Forelimb muscle (tissue), 1 donor: ENCODE measurements at places on chromosomes 6 and 20. TPM values are rescaled to one million over a fixed set of nuclear protein-coding genes. Genes with fewer than 3 reads are reported as not detected.

The BPIFB1 gene
- not detected for polyA plus RNA-seq

DNA sequence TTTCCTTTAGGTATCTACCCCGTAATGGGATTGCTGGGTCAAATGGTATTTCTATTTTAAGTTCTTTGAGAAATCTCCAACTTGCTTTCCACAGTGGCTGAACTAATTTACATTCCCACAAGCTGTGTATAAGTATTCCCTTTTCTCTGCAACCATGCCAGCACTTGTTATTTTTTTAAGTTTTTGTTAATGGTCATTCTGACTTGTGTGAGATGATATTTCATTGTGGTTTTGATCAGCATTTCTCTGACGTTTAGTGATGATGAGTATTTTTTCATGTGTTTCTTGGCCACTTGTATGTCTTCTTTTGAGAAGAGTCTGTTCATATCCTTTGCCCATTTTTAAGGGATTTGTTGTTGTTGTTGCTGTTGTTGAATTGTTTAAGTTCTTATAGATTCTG, 871.1 kb downstream of the KIF16B start:
- DNase-seq = no peak

GRCh38 chr6:30508890-30509736, 19.8 kb downstream of the HLA-E start:
- no peak for DNase-seq

The LGSN gene
- not detected for polyA plus RNA-seq

- no peak for DNase-seq
Observed at GRCh38 chr6:137352859-137353258, 133.7 kb upstream of the IFNGR1 start.

The ENPP5 gene
- 4.2 TPM for polyA plus RNA-seq

GRCh38 chr6:107716688-107717089, 107.4 kb downstream of the SCML4 start:
- no peak for DNase-seq

GRCh38 chr20:49184691-49185070, 3.5 kb downstream of the STAU1 start:
- DNase-seq = no peak
